ENCODE measurements at places on chromosomes 5 and 9.

DNA sequence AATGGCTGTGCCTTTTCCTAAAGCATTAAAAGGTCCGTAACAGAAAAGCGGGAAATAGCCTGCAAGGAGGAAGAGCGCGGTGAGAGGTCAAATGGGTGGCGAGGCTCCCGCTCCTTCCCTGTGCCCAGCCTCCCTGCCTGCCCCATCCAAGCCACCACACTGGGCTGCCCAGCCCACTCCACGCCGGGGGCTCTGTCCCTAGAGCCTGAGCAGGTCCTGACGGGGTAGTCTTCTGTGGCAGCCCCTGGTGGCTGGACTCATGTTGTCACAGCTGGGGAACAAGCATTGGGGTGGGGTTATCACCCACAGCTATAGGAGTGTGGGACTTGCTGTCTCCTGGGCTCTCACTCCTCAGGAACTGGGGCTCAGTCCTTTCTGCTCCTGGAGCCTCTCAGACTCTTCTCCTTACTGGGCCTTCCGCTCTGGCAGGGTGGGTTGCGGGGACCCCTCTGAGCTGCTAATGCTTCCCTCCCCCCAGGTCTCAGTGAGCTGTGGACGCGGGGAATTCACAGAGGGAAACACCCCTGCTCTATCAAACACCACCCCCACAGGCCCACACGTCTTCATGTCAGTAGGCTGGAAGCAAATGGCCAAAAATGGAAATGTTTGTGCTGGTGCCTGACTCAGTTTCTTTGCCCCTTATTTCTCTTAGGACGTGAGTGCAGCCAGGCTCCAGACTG, 152.4 kb upstream of the PHYKPL start:
- no peak for DNase-seq

GRCh38 chr5:35990941-35991611, at the start of gene UGT3A1:
TSS of gene UGT3A1 (minus strand) at chr5:35991390. CDS start at chr5:35991240, 150 bp downstream.
- no peak for DNase-seq

GRCh38 chr5:180668835-180669596, 19.6 kb upstream of the FLT4 start:
- no peak for DNase-seq

- DNase-seq: no peak
These were observed 11.8 kb upstream of the NDUFB6 start for GRCh38 chr9:32584784-32585183.

DNA sequence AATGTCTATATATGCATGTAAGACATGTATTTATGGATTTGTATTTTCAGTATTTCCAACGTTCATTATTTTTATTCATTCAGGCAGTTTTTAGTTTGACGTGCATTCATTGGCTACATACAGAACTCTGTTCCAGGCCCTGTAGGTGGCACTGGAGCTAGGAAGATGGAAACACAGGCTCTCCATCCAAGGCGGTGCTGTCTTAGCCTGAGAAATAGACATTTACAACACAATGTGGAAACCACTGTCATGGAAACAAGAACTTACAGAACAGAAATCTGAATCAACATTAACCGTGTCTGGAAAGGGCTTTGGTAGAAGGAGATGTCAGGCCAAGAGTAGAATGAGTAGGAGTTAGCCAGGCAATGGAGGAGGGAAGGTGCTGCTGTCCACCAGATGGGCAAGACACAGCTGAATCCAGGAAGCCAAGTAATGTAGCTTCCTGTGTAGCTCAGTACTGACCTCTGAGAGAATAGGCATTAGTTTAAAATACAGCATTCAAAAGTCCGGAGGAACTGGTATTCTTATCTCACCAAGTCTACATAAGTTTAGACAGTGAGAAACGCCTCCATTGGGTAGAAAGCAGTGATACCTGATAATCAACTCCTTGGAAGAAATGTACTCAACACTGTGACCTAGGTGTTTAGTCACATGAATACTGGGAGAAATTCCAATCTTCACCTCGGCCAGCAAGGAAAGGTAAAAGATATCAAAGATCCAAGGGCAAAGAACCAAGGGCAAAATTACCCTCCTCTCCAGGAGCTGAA, 388.6 kb upstream of the CDH6 start:
- DNase-seq: no peak
